ENCODE measurements at places on chromosomes 7 and 10.

GRCh38 chr7:824081-824480, 8.2 kb upstream of the SUN1 start:
- DNase-seq, result no peak

DNA sequence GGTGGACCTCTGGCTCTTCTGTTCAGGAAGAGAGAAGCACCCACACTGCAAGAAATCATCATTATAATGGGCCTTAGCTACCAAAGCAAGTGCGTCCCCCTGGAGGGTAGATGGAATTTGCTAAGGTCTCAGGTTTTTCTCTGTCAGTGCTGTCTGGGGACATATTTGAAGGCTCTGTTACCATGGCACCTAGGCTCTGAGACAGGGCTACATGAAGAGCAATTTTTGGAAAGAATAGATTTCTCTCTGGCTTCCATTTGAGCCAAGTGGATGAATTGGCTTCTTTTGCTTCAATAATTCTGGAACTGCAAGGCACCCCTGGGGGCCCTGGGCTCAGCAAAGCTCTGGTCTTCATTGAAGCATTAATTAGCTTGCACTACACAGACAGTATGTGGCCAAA, 349.1 kb upstream of the GALNT17 start:
- no peak for DNase-seq

- no peak for DNase-seq
Observed at GRCh38 chr7:141872931-141873330, 31.6 kb upstream of the PRSS37 start.

GRCh38 chr10:104197364-104197763, 34.8 kb downstream of the CFAP43 start:
- no peak for DNase-seq

GRCh38 chr7:37408291-37409228, 40.1 kb downstream of the ELMO1 start:
- peak; percentile 20 for DNase-seq

GRCh38 chr7:22729180-22729825, 2.3 kb downstream of the IL6 start:
- no peak for DNase-seq

GRCh38 chr10:36712695-36713094, 412.7 kb upstream of the ANKRD30A start:
- no peak for DNase-seq

DNA sequence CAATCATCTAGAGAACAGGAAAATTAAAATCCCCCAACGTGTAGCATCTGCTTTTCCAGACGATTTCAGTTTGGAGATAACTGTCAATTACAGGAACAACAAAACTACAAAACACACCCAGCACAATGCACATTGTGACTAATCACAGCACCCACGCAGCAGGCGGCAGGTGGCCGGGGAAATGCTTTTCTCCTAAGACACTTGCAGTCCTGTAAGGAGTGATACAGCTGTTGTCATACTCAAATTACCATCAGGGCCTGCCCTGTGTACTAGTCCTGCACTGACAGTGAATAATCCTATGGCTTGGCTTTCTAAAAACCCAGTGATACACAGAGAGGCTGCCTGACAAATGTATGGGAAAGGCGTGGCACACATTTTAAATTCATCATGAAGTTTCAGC, 37.8 kb downstream of the COBL start:
- no peak for DNase-seq

- DNase-seq, result peak; percentile 43
Observed at GRCh38 chr7:39950473-39951225, 593 bp downstream of the CDK13 start.

DNA sequence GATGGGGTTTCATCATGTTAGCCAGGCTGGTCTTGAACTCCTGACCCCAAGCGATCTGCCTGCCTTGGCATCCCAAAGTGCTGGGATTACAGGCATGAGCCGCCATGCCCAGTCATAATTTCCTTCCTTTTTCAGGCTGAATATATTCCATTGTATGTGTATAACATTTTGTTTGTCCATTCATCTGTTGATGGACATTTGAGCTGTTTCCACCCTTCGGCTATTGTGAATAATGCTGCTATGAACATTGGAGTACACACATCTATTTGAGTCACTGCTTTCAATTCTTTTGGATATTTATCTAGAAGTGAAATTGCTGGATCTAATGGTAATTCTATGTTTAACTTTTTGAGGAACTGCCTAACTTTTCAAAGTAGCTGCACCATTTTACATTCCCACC, 34.6 kb downstream of the TLX1 start:
- DNase-seq, result no peak

GRCh38 chr7:105279688-105280007, 109.1 kb downstream of the SRPK2 start:
- DNase-seq, result no peak

- no peak for DNase-seq
Observed at GRCh38 chr10:110075686-110076085, 67.9 kb downstream of the ADD3 start.

DNA sequence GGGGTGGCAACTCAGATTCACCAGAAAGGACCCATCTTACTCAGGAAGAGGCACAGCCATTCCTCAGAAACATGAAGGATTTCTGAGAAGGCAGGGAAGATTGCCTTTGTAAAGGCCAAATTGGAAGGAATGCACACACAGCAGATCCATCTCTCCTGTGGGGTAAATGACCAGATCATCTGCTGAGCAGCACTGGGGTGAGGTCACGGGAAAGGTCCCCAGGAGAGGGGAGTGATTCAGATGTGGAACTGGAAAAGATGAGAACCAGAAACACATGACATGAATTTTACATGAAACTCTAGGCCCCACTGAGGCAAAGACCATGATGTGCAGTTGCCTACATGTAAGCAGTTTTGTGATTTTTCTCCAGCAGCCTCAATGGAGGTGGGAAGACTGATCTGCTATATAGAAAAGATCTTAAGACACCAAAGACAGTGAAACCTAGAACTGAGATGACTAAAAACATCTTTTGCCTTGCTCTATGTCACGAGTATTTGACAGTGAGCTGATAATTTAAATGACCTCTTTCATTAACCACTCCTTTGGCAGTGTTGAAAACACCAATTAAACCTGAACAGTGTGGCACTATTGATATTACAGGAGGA, 91.6 kb downstream of the AMPH start:
- DNase-seq, result no peak

DNA sequence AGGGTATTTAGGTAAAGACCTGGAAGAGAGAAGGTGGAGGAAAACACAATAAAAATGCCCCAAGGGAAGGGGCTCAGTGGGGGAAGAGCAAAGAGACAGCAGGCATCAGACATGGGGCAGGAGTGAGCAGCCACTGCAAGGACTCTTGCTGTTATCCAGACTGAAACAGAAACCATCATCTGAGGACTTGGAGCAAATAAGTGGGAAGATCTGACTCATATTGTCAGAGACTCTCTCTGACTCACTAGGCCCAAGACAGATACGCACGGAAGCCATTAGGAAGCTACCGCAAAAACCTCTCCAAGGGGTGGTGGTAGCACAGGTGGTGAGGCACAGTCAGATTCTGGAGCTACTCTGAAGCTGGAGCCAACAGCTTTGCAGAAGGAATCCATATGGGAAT, 110.7 kb downstream of the RNF32 start:
- DNase-seq, result peak; percentile 24

GRCh38 chr10:119166118-119166500, 595 bp upstream of the SFXN4 start:
- DNase-seq, result no peak

DNA sequence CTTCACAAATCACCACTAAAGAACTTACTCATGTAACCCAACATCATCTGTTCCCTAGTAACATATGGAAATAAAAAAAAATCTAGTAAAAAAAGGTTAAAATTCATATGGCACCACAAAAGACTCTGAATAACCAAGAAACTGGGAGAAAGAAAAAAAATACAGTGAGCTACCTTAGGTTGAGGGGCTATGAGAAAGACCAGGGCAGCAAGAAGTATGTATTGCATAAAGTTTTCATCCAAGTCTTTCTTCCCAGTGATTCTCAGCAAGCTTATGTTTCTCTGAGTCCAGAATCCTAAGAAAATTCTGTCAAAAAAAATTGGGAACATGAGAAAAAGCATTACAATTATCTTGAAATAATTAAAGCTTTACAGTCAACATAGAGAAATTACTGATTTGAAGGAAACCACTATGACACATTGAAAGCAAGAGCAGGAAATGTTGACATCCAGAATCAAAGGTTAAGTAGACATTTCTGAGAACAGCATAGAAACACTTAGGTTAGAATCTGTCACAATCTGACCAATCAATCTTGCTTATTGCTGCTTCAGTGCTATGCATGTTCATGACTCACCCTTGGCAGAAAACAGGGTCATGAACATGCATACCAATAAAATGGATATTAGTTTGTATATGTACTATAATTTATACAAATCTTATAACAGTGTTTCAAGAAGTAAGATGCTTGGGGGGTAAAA, 494.0 kb upstream of the POT1 start:
- DNase-seq, result no peak

- no peak for DNase-seq
Observed at GRCh38 chr7:103574576-103574975, 128.6 kb upstream of the SLC26A5 start.

DNA sequence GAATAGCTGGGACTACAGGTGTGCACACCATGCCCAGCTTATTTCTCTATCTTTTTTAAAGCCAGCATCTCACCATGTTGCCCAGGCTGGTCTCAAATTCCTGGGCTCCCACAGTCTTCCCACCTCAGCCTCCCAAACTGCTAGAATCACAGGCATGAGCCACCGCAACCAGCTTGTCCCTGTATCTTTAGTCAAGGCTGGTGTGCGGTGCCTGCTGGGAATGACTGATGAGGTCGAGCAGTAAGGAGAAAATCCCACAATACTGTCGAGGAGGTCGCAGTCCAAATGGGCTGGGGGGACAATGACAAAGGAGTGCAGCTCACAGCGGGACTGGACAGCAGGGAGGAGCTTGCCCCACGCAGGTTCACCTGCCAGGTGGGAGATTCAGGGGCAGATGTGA, 50.2 kb upstream of the CALN1 start:
- no peak for DNase-seq

DNA sequence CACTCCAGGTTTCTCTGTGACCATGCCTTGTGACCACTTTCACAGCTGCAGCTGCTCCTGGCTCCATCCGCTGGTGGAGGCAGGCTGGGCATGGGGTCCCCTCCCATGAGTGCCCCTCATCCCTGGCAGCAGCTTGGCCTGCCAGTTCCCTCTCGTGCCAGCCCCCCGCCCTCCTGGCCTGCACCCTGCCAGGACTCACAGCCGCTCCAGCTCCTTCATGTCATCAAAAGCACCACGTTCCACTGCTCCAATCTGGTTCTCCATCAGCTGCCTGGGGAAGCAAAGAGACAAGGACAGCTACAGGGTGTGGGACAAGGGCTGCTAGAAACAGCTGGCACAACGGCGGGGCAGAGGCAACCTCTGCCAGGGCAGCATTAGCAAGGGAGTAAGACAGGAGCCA, 22.6 kb downstream of the SLIT1 start:
- DNase-seq, result no peak

GRCh38 chr7:42217053-42217452, 20.0 kb downstream of the GLI3 start:
- DNase-seq, result no peak

DNA sequence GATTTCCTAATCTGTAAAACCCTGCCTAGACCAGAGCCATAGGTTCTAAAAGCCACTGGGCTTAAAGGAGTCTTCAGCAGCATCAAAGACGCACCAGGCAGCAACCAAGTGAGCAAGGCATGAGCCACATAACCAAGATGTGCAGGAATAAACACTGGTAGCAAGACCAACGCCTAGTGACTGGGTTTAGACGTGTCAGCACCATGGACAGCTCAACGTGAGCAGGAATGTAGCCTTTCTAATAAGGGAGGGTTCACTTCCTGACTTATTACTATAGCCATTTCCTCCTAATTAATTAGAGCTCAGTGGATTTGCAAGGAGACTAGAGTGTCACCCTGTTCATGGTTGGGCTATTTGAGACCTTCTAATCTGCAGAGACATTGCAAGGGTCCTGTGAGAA, 223.7 kb downstream of the LHFPL3 start:
- DNase-seq, result no peak
